AG09319 (cell line): ENCODE measurements at places on chromosomes 12 and 14.

DNA sequence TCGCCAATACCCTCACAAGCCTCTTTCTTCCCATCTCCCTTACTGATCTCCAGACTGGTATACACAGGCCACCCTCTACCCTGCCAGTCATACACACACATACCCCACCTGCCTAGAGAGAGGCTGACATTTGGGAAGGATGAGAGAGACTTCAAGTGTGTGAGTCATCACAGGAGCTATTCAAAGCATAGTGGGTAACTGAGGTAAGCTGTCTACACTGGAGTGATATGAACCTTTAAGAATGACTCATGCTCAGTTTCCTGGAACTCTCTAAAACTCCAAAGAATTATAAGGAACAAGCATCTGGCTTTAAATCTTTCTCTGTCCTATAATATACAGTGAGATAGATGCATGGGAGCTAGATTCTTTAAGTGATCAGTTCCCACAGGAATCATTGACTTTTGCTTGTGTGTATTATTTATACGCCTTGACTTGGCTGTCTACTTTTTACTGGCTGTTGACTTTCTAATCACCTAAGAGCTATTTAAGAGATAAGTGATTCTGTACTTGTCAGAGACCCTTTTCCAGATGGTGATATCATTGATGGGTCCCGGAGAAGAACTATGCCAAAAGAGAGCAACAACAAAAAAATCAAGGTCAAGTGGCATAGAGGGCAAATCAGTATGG lies 5.8 kb downstream of the IGF1 start:
- no peak for DNase-seq

DNA sequence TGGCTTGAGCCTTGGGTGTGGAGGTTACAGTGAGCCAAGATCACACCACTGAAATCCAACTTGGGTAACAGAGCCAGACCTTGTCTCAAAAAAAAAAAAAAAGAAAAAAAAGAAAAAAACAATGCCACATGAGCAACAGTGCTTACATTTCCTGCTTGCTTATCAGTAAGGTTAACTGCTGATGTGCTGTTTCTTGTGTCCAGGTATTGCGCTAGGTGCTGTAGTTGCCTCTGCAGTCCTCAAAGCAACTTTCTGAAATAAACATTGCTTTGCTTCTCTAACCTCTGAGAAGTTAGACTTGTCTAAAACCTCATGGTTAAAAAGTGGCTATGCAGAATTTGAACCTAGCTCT lies 24.7 kb downstream of the RNF34 start:
- no peak for DNase-seq

DNA sequence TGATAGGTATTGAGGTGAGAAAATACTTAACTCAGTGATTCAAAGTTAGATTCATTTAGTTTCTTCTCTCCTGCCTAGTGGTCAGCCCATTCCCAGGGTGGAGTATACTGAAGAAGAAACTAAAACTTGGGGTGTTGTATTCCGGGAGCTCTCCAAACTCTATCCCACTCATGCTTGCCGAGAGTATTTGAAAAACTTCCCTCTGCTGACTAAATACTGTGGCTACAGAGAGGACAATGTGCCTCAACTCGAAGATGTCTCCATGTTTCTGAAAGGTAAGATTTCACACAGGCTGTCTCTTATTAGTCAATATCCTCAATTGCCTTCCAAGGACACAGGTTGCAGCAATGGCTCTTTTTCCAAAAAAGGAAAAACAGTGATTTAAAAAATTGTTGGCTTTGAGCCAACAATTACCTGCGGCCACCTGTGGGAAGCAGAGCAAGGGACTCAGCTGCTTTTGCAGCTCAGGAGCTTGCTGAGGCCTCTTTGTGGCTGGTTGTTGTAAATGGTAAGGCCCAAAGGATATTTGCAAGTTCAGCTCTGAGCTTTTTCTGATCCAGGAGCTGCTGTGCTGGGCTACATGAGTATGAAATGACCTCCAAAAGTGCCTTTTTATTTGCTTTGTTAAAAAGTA lies 33.9 kb downstream of the TPH2 start:
- DNase-seq = no peak

- DNase-seq = no peak
These were observed 3.4 kb upstream of the C3AR1 start for GRCh38 chr12:8069582-8069981.

- no peak for DNase-seq
These were observed 365.6 kb upstream of the TMPO start for GRCh38 chr12:98149691-98150210.

GRCh38 chr12:53807322-53807860 lies 55.6 kb upstream of the CISTR start:
- DNase-seq = no peak

GRCh38 chr12:817941-818600 lies 65.7 kb downstream of the WNK1 start:
- DNase-seq = no peak

DNA sequence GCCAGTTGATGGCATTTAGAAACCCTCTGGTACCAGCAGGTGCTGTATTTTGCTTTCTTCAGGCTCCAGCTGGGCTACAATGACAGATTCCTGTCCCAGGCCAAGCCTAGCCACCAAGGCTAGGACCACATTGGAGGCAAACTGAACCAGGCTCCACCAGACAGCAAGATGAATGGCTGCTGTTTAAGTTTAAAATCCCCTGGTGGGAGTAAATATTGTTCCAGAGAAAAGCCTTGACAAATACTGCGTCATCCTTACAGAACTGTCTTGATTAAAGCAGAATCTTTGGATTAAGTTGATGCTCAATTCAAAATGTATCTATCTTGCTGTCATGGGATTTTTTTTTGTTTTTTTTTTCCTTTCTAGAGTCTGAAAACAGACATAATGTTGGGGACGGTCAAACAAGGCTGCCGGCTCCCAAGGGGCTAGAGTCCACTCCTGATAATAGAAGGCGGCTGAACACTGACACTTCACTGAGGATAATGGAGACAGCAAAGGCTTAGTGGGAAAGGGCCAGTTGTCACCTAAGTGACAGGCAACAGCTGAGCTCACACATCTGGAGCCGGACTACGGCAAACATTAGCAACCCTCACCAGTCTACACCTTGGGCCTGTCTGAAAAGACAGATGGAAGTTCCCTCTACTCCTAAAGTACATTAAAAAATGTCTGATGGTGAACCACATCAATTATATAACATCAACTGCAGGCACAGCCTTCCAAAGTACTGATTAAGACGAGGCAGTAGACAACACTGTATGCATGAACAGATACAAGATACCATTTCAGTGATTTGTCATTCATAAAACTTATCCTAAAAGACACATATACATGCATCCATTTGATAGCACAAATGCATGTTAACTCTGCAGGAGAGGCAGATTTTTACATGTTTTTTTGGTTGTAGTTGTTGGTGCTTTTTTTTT lies 1.7 kb downstream of the PRICKLE1 start:
- DNase-seq = no peak

GRCh38 chr12:55072083-55072482 lies 52.3 kb downstream of the NEUROD4 start:
- DNase-seq = no peak
